Stimulated activated CD8-positive, alpha-beta memory T cell treated with anti-CD3 and anti-CD28 coated beads, Interleukin-7, amount 100 ng/mL, for 1 hour (primary cell): ENCODE measurements at places on chromosomes 11 and 22.

GRCh38 chr11:115993590-115993989, 489.4 kb upstream of the CADM1 start:
- DNase-seq, result no peak

DNA sequence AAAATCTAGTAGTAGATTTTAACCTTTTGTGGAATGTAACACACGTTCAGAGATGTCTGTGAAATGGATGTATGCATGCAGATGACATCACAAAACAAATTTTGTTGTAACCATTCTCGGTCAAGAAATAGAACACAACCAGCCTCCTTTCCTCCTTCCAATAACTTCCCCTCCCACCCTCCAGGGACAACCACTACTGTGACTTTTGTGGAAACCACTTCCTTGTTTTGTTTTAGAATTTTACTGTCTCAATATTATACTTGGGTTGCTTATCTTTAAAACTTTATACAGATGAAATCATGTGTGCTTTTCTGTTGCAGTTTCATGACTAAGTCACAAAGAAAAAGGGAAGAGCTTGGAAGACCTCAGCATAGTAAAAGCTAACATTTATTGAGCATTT, 189.4 kb upstream of the NCAM1 start:
- no peak for DNase-seq

- no peak for DNase-seq
These were observed 216.7 kb downstream of the TTC28 start for GRCh38 chr22:28462901-28463300.

DNA sequence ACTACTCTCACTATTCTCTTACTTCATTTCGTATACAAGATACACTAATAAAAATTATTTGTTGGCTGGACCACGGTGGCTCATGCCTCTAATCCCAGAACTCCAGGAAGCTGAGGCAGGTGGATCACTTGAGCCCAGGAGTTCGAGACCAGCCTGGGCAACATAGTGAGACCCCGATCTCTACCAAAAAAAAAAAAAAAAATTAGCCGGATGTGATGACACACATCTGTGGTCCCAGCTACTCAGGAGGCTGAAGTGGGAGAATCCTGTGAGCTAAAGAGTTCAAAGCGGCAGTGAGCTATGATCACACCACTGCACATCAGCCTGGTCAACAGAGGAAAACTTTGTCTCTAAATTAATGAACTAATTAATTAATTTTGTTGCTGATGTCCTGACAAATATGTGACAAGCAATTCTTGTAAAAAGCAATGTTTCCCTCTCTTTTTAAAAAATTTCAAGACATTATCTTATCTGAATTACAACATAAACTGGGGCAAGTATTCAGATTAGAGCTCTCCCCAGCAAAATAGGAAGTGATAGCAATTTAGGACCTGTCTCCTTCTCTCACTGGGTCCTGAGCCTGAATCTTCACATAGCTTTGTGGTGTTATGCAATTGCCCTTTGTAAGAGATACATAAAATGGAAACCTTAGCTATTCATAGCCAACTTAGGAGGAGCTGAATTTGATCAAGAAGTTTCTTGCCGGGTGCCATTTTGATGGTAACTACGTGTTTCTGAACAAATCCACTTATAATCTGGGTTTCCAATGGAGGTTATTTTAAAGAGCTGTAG, 17.6 kb upstream of the TMA7B start:
- DNase-seq, result no peak

GRCh38 chr22:29722587-29722986, 2.8 kb downstream of the CABP7 start:
- no peak for DNase-seq

DNA sequence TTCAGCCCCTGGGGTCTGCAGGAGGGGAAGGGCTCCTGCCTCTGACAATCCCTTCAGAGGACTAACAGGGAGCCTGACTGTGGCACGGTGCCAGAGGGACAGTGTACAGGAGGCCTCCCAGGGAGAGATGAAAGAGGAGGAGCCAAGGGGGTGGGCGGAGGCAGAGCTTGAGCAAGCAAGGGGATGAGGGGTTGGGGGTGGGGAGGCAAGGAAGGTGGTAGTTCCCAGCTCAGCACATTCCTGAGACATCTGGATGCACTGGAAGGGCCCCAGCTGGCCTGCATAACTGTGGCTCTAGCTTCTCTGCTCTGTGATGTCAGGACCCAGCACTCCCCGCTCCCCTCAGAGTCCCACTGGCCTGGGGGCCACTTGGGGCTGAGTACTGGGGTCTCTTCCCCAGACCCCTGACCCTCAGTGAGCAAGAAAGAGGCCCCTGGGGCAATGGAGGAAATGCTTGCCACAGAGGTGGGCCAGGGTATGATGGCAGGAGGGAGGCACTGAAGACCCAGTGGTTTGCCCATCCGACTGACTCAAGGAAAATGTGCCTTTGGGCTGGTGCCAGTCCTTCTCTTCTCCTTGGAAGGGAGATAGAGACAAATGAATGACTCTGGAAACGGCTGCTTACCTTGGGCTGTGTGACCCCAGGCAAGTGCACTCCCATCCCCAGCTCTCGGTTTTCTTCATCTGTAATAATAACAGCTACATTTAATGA, 13.3 kb downstream of the CREB3L1 start:
- DNase-seq, result no peak

DNA sequence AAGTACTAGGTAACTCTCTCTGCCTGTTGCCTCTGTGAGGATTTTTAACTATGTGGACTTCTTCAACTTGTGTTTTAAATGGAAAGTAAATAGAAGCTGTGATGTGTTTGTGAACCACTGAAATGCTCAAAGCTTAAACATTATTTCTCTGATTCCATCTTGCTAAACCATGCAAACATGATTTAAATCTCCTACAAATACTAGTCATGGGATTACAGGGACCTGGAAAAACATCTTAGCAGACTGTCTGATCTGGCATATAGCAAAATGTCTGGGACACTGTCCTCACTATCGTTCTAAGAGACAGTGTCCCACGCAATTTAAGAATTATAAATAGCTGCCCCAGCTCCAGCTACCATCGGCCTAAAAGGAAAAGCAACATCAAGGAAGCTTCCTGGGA, 914.5 kb upstream of the FAT3 start:
- DNase-seq, result no peak

- DNase-seq, result no peak
These were observed 11.6 kb downstream of the PISD start for GRCh38 chr22:31650391-31650790.

DNA sequence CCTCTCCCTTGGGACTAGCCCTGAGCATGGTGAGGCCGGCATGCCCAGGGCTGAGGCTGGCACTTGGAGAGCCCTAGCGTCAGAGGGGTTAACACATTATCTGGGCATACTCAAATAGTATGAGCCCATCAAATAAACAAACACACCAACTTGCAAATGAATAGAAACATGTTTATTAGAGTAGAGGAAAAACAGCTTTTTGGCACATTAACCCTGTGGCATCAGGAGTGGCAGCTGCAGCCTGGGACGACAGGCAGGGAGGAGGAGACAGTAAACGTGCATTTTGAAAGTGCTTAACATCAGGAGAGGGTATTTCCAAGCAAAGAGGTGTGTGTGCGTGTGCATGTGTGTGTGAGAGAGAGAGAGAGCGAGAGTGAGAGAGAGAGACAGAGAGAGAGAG, 684.9 kb downstream of the NTM start:
- DNase-seq, result no peak

GRCh38 chr11:20042045-20042639, 118.1 kb downstream of the DBX1 start:
- DNase-seq, result no peak

DNA sequence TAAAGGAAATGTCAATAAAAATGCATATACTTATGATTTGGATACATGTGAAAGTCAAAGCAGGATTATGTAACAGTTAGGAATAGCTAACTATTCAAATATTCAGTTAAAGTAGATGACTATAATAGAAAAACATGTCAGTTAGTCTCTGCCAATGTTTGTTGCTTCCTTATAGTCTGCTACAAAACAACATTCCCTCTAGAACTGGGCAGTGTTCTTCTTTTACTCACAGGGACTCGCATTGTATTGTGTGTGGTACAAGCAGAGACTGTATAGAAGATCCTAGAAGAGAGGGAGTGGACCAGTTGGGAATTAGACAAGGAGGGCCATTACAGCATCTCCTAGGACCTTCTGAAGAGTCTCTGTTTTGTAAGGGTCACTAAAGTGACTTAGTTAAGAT, 10.6 kb downstream of the ACAT1 start:
- DNase-seq, result no peak

- no peak for DNase-seq
These were observed 101.4 kb upstream of the NECTIN1 start for GRCh38 chr11:119830400-119830799.

DNA sequence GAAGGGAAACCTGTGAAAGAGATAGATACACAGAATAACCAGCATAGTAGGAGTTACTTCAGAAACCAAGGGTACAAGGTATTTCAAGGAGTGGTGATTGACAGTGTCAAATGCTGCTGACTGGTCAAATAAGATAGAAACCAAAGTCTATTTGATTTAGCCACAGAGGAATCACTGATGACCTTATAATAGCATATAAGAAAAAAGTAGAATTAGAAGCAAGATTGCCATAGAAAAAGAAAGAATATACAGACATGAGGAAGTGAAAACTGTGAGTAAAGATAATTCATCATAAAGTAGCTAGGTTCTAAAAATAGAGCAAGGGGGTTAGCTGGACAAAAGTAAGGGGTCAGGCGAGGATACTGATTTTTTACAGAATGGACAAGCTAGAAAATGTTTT, 14.2 kb downstream of the ZBTB44 start:
- DNase-seq, result no peak

GRCh38 chr11:115611343-115611742, 107.1 kb upstream of the CADM1 start:
- DNase-seq, result no peak

- no peak for DNase-seq
These were observed 102.8 kb upstream of the DRD2 start for GRCh38 chr11:113578033-113578380.

DNA sequence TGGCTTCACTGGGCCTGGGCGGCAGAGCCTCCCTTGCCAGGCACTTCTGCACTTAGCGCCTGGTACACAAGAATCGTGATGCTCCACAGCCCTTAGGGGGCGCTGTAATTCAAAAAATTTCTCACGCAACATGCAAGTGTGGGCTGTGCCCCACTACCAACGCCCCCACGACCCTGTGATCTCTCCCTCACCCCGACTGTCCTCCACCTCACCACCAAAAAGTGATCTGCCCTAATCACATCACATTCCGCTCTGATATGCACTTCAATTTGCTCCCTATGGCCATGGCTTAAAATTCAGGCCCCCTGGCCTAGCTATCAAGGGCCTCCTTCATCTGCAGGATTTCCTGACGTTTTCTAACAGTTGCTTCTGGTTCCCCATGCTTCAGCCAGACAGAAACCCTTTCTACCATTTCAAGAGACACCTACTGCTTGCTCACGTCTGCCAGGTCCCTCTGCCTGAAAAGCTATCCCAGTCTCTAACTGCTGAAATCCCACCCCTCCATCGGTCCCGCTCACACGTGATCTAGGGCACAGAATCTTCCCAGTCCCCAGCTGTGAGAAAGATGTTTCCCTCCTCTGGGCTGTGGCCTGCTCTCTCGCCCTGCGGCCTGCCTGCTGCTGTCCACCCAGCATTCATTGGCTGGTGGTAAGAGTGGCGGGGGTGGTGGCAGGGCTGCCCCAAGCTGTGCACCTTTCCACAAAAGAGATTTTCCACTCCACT, 27.9 kb upstream of the LRRC32 start:
- no peak for DNase-seq

GRCh38 chr22:45707605-45708004, 36.0 kb downstream of the ATXN10 start:
- no peak for DNase-seq

- no peak for DNase-seq
These were observed 892 bp downstream of the GDPD5 start for GRCh38 chr11:75524665-75525432.

DNA sequence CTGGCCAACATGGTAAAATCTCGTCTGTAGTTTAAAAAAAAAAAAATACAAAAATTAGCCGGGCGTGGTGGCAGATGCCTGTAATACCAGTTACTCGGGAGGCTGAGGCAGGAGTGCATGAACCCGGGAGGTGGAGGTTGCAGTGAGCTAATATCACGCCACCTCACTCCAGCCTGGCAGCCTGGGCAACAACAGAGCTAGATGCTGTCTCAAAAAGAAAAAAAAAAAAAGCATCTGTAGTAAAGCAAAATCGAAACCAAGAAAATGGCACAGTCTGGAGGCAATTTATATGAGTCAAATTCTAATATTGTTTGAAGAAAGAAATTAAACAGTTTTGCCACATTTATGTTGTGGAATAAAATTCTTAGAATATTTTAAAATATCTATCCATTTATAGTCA, 365.0 kb upstream of the CHORDC1 start:
- DNase-seq, result no peak

- DNase-seq, result no peak
These were observed 805.5 kb downstream of the BRD1 start for GRCh38 chr22:49021926-49022815.

DNA sequence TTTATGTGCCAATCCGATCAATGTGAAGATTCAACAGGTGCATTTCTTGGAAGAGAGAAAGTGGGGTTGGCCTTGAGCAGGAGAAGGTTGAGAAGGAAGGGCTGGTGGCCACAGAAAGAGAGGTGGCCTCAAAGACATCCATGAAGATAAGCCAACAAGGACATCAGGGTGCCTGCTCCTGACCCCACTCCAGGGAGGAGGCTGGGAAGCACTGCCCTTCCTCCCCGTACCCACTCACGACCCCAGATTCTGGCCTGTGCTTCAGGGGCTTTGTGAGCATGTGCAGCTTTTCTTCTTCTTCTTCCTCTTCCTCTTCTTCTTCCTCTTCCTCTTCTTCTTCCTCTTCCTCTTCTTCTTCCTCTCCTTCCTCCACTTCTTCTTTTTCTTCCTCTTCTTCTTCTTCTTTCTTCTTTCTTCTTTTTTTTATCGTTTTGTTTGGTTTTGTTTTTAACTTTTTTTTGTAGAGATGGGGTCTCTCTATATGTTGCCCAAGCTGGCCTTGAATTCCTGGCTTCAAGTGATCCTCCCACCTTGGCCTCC, 30.3 kb downstream of the DKK3 start:
- no peak for DNase-seq

DNA sequence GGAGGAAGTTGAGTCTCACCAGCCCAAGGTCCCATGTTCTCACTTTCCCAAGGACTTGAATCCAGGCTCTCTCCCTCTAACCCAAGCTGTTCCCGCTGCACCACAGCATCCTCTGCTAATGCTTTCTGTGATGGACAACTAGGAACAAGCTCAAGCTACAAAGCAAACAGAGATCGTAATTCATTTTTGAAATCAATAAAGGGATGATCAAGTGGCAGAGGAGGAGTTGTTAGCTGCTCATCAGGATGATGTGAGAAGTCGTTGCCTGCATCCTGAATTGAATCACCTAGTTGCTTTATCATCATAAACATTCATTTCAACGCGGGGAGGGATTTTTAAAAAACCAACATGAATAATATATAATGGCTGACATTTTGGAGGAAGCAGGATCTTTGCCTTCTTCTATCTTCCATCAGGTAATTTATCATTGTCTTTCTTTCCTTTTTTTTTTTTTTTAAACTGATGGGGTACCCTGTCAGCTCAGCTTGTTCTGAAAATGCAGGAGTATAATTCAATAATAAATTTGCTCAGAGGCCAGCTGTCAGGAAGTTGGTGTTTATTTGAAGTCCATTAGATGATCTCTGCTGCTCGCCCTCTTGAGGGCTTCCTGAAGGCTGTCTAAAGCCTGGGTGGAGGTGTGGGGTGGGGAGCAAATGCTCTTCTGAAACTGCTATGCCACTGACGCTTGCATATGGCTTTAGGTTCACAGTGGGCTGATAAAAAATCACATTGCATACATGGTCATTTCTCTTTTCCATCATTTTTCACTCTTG, 174.4 kb upstream of the NARS2 start:
- no peak for DNase-seq

GRCh38 chr22:19207401-19207808, 28.9 kb upstream of the SLC25A1 start:
- no peak for DNase-seq
